ENCODE measurements at places on chromosomes 12 and 14.

DNA sequence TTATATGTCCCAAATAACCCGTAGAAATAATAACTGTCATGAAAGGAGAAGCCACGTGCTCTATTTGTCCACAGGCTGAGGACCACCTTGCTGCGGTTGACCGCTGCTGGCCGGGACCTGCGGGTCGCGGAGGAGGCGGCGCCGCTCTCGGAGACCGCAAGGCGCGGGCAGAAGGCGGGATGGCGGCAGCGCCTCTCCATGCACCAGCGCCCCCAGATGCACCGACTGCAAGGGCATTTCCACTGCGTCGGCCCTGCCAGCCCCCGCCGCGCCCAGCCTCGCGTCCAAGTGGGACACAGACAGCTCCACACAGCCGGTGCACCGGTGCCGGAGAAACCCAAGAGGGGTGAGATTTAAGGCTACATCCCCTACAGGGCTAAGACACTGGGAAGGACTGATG, 21.0 kb downstream of the RPGRIP1 start:
- DNase-seq: peak; percentile 50

DNA sequence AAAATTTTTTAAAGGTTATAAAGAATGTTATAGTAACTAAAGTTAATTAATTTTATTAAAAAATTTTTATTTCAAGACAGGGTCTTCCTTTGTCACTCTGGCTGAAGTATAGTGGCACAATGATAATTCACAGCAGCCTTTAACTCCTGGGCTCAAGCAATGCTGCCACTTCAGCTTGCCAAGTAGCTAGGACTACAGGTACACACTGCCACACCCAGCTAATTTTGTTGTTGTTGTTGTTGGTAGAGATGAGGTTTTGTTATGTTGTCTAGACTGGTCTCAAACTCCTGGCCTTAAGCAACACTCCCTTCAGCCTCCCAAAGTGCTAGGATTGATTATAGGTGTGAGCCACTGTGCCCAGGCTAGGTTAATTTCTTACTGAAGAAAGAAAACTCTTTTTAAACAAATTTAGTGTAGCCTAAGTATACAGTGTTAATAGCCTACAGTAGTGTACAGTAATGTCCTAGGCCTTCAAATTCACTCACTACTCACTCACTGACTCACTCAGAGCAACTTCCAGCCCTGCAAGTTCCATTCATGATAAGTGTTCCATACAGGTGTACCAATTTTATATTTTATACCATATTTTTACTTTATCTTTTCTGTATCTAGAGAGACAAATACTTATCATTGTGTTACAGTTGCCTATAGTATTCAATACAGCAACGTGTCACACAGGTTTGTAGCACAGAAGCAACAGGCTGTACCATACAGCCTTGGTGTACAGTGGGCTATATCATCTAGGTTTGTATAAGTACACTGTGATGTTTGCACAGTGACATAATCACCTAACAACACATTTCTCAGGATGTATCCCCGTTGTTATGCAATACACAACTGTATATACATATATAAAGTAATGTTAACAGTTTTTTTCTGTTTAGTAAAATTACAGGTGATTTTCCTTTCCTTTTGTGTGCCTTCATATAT, 24.7 kb upstream of the DNAAF2 start:
- DNase-seq: no peak

GRCh38 chr12:125436686-125437085, 371.5 kb downstream of the AACS start:
- no peak for DNase-seq

DNA sequence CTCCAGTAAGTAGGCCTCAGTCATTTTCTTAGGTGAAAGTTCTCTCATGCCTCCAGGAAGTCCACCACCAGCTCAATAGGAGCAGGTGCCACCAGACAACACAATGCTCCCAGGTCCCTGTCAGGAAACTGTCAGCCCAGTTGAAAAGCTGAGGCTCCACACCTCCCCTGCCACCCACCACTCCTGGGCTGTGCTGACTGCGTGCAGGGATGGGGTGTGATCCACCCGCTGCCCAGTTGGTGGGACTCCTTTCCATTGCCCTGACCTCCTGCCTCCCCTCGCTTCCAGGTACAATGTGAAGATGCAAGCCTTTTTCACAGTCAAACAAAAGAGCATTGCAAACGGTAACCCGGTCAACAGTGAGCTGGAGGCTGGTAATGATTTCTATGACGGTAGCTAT, 64.8 kb upstream of the RIN3 start:
- no peak for DNase-seq

- DNase-seq: no peak
These were observed 113.8 kb upstream of the FOXG1 start for GRCh38 chr14:28652782-28653181.

- no peak for DNase-seq
These were observed 67.3 kb upstream of the BICD1 start for GRCh38 chr12:32039347-32039746.

DNA sequence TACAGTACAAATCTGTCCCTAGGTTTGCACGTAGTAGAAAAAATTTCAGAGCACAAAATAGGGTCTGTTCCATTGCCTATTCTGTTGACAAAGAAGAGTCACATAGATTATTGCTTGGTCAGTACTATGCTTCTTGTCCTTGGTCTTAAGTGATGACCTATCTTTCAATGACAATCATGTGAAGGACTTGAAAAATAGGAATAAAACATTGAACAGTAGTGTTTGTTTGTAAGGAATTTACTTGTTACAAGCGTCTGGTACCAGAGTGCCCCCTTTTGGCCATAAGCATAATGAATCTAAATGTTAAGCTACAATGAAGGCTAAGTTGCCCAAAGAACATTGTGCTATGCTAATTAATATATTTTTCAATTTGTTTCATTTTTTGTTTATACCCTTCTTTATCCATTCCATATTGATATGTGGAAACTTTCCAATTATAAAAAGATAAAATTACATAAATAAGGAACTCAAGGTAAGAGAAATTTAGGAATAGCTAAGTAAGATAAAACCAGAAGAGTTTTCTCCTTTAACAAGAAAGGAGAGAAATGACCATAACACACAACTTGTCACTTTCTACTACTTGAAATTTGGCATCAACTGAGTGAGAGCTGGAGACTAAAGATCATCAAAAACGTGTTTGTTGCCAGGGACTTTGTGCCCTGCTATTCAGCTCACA, 204.7 kb downstream of the EPS8 start:
- DNase-seq: peak; percentile 81

DNA sequence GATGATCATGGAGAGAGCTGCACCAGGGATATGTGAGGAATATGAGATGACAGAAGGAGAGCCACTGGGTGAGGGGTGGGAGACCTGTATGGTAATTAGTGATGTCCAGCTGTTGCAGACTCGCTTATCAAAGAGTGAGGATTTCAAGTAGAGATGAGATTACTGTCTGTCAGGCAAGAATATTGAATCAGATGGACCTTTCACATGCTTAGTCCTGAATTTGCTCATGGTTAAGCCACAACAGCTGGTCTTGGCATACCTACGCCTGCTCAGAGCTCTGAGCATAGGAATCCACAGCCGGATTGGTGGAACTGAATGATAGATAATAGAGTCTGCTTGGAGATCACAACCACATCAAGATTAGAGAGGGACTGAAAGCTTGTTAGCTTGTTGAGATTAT, 115.2 kb upstream of the ARHGAP5 start:
- no peak for DNase-seq

DNA sequence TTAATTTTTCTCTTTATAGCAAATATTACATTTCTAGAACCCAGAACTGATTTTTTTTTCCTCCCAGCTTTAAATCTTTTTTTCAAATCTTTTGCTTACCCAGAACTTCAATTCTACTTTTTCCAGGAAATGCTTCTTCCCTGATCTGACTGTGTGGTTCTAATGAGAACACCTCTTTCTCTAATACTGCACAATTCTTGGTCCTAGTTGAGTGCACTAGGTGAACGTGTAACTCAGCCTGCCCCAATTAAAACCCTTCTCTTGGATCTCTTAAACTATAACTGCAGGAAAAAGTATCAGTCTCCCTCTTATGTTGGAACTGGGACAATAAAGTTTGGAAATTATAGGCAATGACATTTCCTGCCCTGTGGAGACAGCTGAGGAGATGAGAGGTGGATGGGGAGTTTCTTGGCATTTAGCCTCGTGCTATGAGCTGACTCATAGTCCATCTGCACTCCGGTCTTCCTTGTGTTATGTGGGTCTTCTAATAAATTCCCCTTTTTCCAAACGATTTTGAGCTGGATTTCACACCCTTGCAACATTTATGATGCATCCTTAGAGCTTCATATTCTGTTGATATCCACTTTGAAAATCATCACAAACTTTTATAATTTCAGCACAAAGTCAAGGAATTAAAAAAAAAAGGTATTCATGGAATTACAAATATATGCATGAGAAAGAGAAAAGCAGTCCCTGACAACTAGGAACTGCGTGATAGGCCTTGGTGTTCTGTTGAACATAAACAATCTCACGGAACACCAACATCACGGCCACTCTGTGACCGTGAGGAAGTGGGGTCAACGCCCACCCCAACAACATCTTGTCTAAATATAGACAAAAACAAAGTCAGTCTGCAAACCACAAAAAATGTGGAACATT, 52.4 kb downstream of the BRMS1L start:
- peak; percentile 20 for DNase-seq

DNA sequence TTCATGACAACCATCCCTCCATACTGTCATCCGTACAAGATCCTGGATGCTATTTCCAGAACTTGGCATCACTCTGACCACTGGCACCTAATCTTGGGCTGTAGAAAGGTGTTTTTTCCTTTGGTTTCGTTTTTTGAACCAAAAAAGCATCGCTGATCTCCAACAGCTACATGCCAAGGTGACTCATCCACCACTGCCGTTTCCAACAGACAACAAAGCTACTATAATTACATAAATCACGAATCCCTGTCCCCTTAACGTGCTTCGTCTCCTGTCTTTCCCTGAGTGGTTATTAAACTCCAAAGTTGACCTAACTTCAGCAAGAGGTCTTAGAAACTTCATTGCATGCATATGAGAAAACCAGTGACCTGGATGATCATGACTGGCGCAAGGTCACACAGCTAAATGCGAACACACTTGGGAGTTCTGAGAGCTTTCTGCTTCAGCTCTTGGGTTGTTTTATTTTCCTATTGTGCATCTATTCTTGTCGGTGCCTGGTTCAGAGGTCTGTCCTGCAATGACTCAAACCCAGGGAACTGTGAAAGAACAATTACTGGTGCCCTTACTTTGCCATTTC, 99.9 kb downstream of the PPM1H start:
- no peak for DNase-seq

DNA sequence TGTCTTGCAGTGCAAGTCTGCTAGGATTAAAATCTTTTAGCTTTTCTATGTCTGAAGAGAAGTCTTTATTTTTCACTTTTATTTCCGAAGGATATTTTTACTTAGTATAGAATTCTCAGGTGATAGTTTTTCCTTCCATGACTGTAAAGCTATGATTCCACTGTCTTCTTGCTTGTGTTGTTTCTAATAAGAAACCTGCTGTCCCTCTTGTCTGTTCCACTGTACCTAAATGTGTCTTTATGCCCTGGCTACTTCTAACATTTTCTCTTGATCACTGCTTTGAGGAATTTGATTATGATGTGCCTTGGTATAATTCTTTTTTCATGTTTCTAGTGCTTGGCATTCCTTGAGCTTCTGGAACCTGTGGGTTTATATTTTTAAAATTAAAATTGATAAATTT, 228.7 kb downstream of the CACNA1C start:
- no peak for DNase-seq

DNA sequence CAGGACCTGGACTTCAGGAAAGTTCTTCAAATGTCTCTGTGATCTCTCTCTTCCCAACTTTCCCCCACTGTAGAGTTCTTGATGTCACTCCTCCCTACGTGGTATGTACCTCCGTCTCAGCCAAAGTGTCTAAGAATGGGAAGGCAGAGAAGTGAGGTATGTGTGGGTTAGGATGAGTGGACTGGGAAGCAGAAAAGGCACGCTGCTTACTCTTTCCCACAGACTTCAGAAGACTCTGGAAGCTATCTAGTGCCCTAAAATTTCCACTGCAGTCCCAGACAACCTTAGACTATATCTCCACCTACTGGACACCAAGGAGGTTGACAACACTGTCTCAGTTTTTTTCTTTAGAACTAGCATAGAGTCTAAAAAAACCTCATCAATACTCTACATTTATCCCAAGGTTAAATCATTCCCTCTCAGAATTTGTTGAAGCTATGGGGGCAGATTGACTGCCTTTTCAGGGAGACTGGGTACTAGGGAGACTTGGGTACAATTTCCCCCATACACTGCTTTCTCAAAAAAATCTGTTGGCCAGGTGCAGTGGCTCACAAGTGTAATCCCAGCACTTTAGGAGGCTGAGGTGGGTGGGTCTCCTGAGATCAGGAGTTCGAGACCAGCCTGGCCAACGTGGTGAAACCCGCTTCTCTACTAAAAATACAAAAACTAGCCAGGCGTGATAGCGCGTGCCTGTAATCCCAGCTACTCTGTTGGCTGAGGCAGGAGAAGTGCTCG, 20.6 kb upstream of the ITGA5 start:
- peak; percentile 85 for DNase-seq

DNA sequence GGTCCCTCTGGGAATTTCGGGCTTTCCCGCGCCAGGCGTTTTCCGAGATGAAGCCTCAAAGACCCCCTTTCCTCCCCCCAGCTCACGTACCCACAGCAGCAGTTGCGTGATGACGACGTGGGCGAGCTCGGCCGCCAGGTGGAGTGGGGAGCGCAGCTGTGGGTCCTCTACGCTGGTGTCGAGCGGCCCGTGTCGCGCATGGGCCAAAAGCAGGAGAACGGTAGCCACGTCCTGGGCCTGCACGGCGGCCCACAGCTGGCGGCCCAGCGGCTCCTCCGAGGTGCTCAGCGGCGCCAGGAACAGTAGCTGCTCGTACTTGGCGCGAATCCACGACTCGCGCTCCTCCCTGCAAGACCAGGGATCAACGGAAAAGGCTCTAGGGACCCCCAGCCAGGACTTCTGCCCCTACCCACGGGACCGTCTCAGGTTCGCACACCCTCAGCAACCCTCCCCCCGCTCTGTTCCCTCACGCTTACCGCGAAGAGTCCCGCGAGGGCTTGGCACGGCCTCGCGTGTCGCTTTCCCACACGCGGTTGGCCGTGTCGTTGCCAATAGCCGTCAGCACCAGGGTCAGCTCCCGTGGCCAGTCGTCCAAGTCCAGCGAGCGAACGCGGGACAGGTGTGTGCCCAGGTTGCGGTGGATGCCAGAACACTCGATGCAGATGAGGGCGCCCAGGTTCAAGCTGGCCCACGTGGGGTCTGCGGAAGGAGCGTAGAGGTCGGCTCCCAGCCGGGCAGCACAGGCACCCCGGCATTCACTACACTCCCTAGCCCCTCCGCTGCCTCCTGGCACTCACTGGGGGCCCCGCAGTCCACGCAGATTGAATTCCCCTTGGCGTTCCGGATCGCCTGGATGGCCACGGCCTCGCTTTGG, 11.4 kb downstream of the AGAP2 start:
- DNase-seq: no peak

DNA sequence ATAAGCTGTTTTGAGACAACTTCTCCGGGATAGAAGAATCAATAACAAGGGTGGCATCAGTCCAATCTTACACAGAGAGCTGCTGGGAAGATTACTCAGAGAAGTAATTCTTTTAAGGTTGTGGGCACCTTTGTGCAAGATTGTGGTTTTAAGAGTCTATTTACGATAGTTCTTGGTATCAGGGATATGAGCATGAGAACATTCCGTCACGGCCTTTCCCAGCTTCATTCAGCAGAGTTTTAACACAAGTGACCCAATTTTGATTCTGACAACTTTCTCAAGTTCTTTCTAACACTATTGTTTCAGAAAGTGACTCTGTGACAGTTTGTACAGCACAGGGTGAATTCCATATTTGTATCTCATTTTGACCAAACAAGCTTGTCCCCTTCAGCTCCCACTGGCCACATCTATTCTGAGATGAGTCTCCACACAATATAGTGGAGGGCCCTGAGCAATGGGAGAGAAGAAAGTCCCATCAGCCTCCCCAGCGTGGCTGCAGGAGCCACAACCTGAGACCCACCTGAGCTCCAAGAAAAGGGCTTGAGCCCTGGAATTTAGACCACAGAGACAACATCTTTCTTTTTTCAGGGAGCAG, 869.2 kb downstream of the TMEM121 start:
- no peak for DNase-seq
